ENCODE measurements at places on chromosomes 2 and 18. TPM values are rescaled to one million over a fixed set of nuclear protein-coding genes. Genes with fewer than 3 reads are reported as not detected.

DNA sequence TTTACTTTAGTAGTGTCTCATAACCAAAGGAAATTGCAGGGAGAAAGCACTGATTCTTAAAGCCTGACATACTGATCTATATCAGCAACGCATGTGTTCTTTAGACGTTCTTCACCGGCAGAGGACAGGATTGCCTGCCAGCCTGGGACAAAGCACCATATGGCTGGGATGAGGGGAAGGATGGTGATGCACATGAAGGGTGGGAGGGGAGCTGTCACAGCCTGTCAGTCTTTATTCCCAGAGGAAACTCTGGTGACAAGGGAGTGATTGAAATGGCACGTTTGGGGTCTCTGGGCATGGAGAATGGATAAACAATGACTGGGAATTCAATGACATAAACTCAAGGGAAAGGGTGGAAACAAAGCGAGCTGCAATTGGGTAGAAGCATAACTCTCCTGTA, 808.1 kb downstream of the DCC start:
- no peak for DNase-seq

DNA sequence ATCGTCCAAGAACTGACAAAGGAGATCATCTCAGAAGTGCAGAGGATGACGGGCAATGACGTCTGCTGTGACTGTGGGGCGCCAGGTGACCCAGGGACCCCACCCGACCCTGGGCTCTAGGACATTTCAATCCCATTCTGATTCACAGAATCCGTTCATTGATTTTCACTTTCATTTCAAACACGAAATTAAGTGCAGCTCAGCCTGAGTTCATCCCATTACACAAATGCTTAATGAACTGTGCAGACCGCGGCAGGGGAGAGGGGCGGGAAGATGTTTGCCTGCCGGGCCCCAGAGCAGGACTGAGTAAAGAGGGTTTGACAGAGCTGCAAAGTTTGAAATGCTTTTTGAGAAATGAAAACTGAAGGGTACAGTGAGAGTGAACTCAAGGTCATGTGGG, 67.1 kb downstream of the ITGB1BP1 start:
- DNase-seq = no peak

DNA sequence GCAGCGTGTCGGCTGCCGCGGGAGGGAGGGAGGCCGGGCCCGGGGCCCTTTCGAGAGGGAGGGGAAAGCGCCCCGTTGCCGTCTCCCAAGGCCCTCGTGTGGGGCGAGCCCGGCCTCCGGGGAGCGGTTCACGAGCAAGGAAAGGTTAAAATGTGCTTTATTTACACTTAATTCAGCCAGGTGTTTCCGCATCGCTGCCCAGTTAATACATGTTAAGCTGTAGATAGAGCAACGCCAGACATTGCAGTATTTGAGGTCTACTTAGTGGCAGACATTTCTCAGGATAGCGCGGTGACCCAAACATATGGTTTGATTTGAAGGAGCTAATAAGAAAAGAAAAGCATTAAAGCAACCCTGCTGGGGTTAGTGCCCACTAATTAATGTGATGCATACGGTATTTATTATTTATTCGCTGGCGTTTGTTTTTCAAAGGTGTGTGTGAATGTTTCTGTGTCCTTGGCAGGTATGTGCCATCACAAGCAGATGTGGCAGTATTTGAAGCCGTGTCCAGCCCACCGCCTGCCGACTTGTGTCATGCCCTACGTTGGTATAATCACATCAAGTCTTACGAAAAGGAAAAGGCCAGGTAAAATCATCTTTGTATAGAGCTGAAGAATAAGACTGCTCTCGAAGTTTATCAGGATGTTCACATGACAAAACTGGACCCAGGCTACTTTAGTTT, 571 bp downstream of the EEF1B2 start:
- no peak for DNase-seq

DNA sequence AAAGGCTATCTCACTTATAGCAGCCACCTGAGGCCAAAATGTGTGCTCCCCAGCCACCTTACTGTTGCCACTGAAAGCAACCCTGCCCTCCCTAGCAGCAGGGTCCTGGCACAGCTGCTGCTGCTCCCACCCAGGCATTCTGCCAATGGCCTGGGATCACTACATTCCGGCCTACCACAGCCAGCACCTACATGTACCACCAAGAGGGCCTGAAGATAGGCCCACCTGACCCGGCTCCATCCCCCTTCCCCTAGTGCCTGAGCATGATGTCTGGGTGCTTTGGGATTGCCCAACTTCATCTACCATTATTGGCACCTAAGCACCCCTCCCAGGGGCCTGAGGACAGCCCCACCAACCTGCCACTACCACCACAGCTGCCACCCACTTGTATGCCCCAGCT, 34.6 kb upstream of the PAX3 start:
- no peak for DNase-seq

GRCh38 chr2:196435189-196435588, 204.3 kb upstream of the CCDC150 start:
- DNase-seq = no peak

DNA sequence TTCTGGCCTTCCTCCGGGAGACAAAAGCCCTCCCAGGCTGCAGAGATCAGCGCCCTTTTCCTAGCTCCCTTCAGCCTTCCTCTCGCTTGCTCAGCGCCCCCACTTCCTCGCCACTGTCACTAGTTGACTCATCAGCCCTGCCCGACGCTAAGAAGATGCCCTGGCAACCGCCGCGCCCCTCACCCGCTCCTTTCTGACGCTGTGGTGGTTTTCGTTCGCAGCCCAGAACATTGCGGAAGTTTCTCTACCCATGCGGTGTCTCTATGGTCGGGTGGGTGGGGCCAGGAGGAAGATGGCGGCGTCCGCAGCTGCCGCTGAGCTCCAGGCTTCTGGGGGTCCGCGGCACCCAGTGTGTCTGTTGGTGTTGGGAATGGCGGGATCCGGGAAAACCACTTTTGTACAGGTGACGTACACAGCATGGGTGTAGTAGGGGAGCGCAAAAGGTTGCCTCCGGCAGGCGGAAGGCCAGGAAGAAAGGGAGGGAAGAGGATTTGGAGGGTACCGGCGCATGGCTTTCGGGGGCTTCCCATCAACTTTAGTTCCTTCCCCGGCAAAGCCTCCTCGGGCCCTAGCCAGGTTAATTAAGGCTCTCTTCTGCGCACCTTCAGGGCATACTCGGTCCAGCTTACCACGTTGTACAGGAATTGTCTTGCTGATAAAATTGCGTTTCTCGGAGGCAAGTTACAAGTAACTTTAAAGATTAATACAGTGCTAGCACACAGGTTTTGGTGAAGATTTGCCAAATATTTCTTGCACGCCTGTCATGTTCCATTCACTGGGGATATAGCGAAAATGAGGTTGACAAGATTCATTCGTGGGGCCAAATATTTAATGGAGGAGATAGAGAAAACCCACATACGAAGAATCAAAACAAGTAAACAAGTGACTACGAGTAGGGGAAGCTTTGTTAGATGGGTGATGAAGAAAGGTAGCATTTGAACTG, at the start of the genes CCDC121 and GPN1:
Gene CCDC121 (minus strand): TSS at position 246 of the 943 bp plus-strand sequence. CDS start 1,213 bp downstream, outside the sequence.
Gene GPN1 (plus strand): TSS at position 284 of the 943 bp plus-strand sequence. CDS start 9 bp downstream, at position 293.
- DNase-seq = peak; percentile 92

GRCh38 chr18:33372442-33372841, 68.1 kb downstream of the CCDC178 start:
- DNase-seq = no peak

DNA sequence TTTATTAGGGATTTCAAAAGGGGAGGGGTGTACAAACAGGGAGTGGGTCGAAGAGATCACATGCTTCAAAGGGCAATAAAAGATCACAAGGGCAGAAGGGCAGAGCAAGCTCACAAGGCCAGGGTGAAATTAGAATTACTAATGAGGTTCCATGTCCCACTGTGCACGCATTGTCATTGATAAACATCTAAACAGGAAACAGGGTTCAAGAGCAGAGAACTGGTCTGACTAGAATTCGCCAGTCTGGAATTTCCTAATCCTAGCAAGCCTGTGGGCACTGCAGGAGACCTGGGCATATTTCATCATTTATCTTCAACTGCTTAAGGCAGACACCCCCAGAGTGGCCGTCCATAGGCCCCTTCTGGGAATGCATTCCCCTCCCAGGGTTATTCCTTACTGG, 408.2 kb downstream of the ZNF804A start:
- no peak for DNase-seq

DNA sequence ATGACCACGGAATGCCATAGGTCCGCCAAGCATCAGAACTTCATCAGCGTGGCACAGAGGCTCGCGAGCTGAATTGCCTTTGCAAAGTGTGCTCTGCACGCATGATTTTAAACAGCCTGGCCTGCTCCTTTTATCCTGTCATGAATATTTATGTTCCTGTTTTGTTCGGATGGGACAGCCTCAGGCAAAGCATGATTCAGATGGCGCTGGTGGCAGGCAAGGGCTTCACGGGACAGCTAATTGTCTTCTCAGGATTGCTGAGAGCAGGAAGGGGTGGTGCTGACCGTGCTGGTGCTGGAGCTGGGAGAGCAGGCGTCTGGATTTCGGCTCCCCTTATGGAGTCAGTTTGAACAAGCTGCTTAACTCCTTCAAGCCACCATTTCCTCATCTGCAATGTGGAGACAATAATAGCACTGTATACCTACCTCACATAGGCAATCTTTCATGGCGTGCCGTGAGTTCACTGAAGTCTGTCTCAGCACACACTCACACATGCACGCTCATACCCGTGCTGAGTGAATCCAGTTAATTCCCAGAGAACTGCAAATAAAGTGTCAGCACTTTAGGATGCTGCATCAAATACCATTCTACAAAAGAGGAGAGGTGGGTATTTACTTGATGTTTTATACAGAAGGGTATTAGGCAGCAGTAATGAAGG, 79.7 kb upstream of the APCDD1 start:
- no peak for DNase-seq

GRCh38 chr2:14297340-14297739, 335.2 kb upstream of the LRATD1 start:
- no peak for DNase-seq

DNA sequence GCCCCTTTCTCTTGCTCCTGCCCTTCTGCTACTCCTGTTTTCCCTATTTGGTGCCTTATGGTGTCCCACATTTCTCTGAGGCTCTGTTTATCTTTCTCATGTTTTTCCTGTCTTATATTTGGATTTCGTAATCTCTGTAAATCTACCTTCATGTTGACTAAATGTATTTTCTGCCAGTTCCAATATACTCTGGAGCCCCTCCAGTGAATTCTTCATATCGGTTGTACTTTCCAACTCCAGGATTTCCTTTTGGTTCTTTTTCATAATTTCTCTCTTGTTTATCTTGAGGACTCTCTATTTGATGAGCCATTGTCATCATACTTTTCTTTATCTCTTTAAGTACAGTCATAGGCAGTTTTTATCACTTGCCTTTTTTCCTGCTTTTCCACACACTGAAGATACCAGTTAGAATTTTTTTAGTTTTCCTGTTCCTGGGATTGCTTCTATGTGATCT, 19.1 kb downstream of the SCLY start:
- no peak for DNase-seq

DNA sequence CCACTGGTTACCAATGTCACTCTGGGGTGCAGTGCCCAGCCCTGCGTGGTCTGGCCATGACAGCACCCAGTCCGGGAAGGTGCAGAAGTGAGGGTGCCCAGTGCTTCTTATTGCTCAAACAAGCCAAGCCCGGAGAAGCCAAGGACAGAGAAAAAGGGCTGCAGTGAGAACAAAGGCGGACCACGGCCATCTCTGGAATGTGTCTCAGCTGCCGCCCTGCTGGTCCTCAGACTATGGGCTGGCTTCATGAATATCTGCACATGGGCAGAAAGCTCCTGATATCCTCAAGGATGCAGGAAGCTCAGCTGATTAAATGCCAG, 28.7 kb downstream of the COPS9 start:
- no peak for DNase-seq

DNA sequence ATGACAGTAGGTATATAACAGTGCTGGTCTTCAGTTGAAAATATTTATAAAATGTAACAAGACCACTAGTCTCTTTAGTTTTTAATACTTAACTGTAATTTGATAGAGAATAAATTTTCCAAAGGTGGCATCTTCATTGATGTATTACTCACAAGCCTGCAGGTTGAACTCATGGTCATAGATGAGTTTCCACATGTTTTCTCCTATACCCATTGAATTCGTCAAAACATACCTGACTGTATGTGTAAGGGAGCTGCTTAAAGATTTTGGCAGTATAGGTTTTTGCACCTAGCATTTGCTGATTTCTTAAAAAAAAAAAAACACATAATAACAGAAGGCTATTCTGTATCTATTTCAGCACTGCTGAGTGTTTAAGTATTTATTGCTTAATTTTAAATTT, 112.9 kb downstream of the FMNL2 start:
- no peak for DNase-seq

- DNase-seq = no peak
Observed at GRCh38 chr2:199684832-199685231, 166.2 kb downstream of the FTCDNL1 start.

DNA sequence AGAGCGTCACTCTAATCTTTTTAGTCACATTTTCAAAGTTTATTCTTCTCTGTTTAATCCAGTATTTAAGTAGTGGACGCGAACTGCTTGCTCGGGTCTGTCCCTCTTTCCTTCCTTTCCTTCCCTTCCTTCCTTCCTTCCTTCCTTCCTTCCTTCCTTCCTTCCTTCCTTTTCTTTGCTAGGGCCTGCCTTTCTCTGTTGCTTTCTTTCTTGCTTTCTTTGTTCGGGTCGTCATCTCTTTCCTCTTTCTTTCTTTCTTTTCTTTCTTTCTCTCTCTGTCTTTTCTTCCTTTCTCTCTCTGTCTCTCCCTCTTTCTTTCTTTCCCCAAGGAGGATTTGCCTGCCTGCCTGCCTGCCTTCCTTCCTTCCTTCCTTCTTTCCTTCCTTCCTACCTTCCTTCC, 3.0 kb upstream of the ACKR3 start:
- no peak for DNase-seq

- no peak for DNase-seq
Observed at GRCh38 chr18:34795070-34795732, 85.1 kb downstream of the DTNA start.

The TXNDC2 gene
- total RNA-seq = 0.55 TPM

The DAW1 gene
- total RNA-seq = not detected

The SCYGR4 gene
- total RNA-seq = not detected

The TUBA4A gene
- 45.4 TPM for total RNA-seq

The GTF2A1L gene
- total RNA-seq = not detected

The MALL gene
- 154 TPM for total RNA-seq

Data from upper lobe of right lung (tissue), 1 donor.